ENCODE measurements at places on chromosomes 6 and 20.

GRCh38 chr6:170434821-170435155 lies 118.3 kb downstream of the PSMB1 start:
- no peak for DNase-seq

DNA sequence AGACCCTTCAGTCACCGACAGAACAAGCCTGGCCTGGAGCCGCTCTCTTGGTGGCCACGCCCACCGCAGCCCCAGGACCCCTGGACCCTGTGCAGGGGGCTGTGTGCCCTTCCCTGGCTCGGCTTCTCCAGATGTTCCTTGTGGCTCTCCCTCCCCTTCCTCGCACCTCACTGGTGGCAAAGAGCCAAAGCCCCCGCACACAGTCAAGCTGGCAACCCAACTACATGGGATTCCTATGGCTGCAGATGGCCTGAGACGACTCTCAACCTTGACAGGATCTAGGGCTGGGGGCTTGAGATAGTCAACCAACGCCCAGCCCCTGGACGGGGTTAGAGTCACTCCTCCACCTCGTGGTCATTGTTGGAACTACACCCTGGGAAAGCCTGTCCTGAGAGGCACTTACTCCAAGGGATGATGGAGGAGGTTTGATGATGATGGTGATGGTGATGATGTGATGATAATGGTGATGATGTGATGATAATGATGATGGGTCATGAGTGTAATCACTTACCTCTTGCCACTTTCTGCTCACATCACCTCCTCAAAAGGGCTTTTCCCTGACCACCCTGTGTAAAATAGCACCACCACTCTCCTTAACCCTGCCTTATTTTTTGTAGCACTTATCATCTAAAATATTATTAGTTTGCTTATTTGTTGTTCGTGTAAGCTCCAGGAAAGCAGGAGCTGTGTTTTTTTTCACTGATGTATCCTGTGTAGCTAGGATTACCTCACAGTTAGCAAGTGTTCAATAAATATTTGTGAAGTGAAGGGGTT lies 278.4 kb downstream of the LRFN2 start:
- peak; percentile 26 for DNase-seq

DNA sequence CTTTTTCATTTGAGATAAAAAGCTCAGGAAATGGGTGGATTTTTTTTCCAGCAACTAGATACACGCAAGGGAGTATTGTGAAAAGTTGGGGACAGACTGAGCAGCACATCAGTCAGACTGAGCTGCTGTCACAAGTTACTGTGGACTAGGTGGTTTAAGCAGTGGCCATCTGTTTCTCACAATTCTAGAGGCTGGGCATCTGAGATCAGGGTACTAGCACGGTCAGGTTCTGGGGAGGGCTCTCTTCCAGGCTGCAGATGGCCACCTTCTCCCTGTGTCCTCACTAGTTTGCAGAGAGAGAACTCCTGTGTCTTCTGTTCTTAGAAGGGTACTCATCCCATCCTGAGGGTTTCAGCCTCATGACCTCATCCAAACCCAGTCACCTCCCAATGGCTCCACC lies 178.3 kb downstream of the SYNDIG1 start:
- no peak for DNase-seq

DNA sequence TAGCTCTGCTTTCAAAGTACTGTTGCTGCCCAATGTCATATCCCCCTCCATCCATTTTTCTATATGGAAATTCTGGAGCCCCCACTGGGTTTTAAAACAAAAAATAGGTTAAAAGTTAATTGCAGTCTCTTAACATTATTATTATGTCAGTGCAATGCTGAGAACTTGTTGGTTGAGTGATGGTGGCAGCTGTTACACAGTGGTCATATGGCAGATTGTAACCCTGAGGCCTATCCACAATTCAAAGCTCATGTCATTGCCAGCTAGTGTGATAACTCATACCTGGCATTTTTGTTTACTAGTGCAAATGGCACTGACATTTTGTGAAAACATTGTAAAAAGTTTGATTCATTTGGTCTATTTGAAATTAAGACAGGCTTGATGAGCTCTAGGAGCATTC lies 305.7 kb upstream of the FLRT3 start:
- DNase-seq, result no peak

GRCh38 chr20:56689318-56689717 lies 60.2 kb downstream of the TFAP2C start:
- DNase-seq, result no peak

GRCh38 chr6:14950103-14950969 lies 295.5 kb upstream of the JARID2 start:
- no peak for DNase-seq

- DNase-seq, result no peak
These were observed 109.0 kb upstream of the TRAF3IP2 start for GRCh38 chr6:111714416-111715270.

DNA sequence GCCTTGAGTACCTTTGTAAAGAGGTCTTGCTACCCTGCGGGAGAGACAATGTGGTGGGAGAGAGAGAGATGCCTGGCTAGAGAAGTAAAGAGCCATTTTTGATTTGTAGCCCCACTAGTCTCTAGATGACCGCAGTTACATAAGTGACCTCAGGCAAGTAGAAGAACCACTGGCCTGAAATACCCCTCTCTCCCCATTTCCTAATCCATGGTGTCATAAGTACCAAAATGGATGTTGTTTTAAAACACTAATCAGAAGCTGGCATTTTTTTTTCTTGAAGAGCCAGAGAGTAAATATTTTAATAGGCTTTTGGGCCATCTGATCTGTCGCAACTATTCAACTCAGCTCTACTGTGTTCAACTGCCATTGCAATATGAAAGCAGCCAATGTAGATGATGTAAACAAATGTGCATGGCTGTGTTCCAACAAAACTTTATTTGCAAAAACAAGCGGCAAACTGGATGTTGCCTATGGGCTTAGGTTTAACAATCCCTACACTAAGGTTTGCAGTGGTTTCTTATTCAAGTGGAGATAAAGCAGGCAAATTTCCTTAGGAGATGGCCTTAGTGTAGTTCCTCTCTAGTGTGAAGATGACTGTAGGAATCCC lies 36.5 kb downstream of the RARS2 start:
- peak; percentile 11 for DNase-seq
